ENCODE measurements at places on chromosomes 11 and 22.

DNA sequence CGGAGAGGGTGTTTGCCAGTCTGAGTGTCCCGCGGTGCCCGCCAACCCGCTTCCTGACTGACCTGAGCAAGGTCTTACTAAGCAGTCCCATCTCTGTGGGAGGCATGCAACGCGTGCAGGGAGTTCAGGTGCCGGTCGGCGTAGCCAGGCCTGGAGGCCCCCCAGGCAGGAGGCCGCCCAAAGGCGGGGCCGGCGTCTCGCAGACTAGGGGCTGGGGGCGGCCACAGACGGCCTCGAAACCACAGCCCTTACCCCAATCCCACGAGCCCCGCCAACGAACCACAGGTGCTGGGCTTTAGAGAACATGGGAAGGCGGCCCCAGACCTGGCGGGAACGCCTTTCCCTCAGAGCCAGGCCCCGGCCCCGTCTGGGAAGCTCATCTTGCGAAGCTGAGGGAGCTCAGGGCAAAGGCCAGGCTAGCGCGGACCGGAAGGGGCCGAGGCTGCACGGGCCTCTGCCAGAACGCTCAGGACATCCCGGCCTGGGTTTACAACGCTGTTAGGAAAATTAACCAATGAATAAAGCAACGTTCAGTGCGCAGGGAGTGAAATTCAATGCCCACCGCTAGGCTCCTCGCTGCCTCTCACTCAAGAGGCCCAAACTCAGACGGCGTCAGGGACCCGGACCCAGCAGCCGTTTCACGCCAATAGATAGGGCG lies 2.1 kb upstream of the MTFP1 start:
- DNase-seq, result peak; percentile 41

DNA sequence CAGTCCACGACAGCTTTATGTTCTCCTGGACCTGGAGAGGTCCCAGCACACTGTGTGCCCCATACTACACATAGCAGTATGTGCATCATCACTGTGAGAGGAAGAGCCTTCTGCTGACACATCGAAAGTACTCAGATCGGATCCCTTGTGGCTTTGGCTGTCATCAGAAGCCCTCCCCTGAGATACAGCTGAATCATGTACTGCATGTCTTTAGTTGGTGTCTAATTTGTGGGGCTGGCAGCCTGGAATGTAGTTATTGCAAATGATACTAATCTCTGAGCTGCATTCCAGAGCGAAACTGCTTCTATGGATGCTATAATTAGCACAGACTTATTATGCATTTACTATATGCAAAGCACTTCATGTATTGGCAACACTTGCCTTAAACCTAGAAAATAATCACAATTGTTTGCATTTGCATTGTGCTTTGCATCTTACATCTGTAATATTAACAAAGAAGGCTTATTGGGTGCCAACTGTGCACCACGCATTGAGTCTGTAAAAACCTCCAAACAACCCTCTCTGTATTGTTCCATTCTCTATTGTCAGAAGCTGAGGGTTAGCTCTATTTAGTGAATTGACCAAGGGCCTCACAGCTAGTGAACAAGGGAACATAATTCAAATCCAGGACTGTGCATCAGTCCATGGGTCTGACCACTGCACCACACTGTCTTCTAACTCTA lies 89.2 kb upstream of the CRTAM start:
- DNase-seq, result peak; percentile 29

GRCh38 chr22:29937940-29938693 lies 55.1 kb downstream of the MTMR3 start:
- DNase-seq, result no peak

DNA sequence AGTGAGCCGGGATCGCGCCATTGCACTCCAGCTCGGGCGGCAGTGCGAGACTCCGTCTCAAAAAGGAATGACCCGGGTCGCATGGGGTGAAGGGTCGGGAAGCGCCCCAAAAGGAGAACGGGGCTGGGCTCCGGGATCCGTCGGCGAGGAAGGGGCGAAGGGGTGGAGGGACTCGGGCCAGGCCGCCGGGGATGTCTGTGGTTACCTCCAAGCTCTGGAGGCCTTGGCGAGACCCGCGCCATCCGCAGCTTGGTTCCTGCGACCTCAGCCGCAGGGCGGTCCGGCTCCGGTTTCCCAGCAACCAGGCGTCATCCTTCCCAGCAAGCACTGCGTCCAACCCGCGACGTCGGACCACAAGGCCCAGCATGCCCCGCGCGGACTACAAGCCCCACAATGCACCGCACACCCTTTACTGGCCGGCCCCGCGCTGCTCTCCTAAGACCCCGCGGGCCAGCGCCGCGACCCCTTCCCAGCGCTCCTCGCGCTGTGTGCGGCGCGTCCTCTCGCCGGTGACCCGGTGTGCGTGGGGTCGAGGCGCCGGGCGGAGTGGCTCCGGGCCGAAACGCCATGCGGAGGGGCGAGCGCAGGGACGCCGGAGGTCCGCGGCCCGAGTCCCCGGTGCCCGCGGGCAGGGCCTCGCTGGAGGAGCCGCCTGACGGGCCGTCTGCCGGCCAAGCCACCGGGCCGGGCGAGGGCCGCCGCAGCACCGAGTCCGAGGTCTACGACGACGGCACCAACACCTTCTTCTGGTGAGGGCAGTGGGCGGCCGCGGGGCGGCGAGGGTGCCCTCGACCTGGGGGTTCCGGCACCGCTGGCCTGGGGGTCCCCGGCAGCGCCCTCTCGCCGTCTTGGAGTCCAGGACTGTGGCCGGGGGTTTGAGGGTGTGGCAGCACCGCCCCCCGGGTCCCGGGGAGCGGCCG lies at the start of gene PTDSS2:
Gene PTDSS2 (plus strand): TSS at position 391 of the 920 bp plus-strand sequence. CDS start 177 bp downstream, at position 568.
- DNase-seq, result peak; percentile 93

- no peak for DNase-seq
These were observed 35.4 kb upstream of the LMO1 start for GRCh38 chr11:8298801-8299786.

- DNase-seq, result no peak
These were observed 38.7 kb upstream of the LINC01488 start for GRCh38 chr11:69442807-69443137.

GRCh38 chr11:107397357-107397756 lies 60.3 kb downstream of the CWF19L2 start:
- DNase-seq, result no peak

GRCh38 chr11:127195501-127196120 lies 195.0 kb upstream of the KIRREL3 start:
- no peak for DNase-seq

GRCh38 chr11:22415476-22415875 lies 77.3 kb downstream of the SLC17A6 start:
- DNase-seq, result no peak

- DNase-seq, result no peak
These were observed 25.8 kb downstream of the USP35 start for GRCh38 chr11:78214331-78215194.

DNA sequence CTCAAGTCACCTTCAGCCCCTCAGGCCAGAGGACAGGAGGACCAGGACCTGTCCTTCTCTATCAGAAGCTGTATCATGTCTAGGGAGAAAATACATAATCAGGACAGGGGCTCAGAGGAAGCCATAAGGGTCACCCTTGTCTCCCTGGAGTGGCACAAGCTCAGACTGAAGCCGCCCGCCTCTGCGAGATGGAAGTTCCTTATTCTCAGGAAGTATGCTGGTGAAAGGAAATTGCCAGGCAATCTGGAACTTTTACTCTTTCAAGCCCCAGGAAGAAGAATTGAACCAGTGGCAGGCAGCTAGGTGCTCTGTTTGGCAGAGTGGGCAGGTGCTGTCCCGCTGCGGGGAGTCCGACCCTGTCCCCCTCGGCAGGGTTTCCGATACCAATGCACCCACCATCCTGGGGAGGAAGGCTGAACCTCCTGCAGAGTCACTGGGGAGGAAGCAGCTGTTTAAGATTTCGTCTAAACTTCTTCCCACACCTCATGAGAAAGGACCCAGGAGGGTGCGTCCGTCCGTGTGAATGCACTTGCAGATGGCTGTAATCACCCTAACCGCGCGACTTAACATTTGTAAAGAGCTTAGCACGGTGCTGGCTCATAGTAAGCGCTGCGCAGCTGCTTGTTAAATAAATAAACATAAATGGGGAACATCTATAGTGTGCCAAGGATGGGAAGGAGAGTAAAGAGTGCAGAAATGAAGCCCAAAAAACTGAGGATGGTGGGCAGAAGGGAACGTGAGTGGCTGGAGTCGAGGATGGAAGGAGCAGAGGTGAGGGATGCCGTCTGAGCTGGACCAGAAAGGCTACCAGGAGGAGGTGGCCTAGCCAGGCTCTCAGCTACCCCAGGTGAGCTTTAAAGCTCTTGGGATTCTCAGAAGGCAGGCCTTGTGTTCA lies 5.0 kb upstream of the ANO1 start:
- DNase-seq, result no peak

- no peak for DNase-seq
These were observed 2.6 kb downstream of the HDAC10 start for GRCh38 chr22:50248196-50249081.

DNA sequence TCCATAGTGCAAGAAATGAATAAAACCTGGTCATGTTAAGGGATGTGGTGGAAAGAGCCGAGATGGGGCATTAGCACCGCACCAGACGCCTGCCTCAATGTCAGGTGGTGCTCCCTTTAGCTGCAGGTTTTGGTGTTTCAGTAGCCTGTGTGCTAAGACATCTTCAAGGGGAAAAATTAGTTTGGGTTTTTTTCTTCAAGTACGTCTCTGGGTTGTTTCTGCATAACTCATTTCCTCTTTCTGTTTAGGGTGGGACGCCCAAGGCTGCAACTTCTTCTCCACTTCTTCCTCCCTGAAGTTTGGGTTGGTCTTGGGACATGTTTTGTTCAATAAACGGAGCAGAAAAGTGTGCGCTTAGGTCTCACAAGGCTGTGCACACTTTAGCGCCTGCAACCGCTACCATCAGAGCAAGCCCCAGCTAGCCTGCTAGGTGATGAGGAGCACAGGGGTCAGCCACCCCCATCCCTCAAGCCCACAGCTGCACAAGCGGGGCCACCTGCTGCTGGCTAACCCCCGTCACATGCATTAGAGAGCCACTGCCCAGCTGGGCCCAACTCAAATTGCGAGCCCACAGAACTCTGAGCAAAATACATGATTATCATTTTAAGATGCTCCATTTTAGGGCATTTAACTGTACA lies 1495.7 kb downstream of the TBC1D22A start:
- DNase-seq, result no peak

DNA sequence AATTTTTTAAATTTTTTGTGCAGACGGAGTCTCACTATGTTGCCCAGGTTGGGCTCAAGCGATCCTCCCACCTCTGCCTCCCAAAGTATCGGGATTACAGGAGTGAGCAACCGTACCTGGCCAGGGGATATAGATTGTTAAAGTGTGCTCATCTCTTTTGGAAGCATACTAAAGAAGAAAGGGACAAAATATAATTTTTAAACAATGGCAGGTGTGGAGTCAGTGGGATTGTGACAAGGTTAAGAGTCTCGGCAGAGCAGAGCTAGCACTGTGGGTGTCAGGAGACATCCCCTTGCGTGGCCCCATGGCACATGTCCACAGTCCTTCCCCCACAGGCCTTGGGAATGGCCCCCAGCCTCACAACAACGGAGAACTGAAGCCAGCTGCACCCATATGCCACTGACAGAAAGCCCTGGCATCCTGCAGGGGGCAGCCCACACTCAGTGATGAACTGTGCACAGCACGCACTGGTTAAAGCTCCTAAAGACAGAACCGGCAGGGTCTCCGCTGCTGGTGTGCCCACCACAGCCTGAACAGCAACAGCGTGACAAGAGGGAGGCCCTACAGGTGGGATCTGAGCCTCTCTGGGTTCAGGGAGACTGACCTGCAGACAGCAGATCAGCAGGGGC lies 29.9 kb downstream of the SERPIND1 start:
- peak; percentile 25 for DNase-seq

GRCh38 chr11:69617682-69618081 lies 23.3 kb upstream of the CCND1 start:
- DNase-seq, result no peak

- DNase-seq, result no peak
These were observed 87.2 kb downstream of the PHF21A start for GRCh38 chr11:46034041-46034440.

- no peak for DNase-seq
These were observed 12.0 kb upstream of the CAT start for GRCh38 chr11:34426766-34427185.

GRCh38 chr22:48934446-48934845 lies 893.2 kb downstream of the BRD1 start:
- DNase-seq, result no peak

DNA sequence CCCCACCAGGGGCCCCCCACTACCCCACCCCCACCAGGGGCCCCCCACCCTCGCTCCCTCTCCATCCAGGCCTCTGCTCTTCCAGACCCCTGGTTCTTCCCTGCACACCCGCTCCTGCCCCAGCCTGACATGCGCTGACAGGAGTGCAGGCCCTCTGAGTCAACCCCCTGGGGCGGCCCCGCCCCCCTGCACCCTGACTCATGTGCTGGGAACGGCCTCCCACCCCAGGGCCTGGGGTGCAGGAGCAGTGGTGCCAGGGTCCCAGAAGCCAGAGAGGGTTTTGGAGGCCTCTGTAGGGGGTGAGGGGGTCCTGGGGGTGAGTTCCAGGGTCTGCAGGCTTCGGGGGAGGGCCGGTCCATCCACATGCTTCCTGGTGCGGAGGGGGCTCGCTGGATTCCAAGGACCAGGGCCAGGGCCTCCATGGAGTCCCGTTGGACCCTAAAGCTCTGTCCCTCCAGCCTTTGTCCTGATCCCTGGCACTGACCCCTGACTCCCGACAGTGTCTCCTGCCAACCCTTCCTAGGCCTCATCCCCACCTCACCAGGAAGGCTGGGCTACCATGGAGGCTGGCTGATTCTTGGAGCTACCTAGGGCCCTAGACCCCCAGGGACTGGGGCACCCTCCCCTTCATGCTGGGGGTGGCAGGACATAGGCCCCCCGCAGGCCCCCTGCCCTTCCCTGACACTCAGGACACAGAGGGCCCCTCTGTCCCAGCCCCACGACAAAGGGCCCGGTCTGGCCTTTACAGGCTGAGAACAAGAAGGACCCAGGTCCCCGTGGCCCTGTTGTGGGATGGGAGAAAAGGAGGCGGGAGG lies 583 bp upstream of the PKP3 start:
- no peak for DNase-seq

GRCh38 chr11:118659953-118660680 lies 19.3 kb downstream of the TREH start:
- no peak for DNase-seq

- no peak for DNase-seq
These were observed 27.6 kb upstream of the EXPH5 start for GRCh38 chr11:108620958-108621772.

DNA sequence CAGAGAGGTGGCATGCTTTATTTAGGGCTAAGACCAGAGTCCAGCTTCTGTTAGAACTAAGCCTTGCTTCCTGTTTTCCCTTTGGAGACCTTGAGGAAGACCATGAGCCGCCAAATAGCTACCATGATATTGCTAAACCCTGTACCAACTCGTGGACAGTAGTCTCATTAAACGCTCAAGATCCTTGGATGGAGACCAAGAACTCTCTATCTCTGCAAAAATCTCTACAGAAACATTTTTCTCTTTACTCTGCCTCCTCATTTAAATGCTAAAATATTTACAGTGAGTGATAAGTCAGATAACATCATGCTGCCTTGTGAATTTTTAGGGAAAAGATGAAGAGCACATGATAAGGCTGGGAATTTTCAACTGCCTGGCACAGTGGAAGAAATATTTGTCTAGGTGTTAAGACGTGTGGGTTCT lies 197.8 kb downstream of the MAML2 start:
- no peak for DNase-seq

DNA sequence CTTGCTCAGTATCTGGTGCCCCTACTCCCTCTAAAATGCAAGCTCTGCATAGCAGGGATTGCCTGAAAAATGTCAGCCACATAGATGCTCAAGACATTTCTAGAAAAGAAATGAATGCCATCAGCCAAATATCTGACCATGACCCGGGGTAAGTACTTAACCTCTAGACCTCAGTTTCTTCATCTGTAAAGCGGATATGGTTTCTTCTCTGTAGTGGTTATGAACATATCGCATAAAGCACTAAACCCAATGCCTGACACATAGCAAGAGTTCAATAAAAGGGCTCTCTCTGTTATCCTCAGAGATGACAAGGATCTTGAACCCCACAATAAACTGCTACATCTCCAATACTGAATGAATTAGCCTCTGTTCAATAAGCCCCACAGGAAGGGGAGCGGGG lies 122.6 kb downstream of the ABTB2 start:
- DNase-seq, result no peak
